H9 (cell line): ENCODE measurements at places on chromosomes 3 and 15. TPM values are rescaled to one million over a fixed set of nuclear protein-coding genes. Genes with fewer than 3 reads are reported as not detected.

GRCh38 chr3:67312155-67312554 lies 314.0 kb downstream of the KBTBD8 start:
- no peak for DNase-seq

- DNase-seq: no peak
Measured at GRCh38 chr3:21839592-21839991, 88.6 kb upstream of the ZNF385D start.

GRCh38 chr3:31255007-31255581 lies 277.6 kb upstream of the STT3B start:
- no peak for DNase-seq

GRCh38 chr3:104676241-104676640 lies 690.5 kb upstream of the ALCAM start:
- DNase-seq: no peak

Gene TRPM1
- total RNA-seq: not detected in 2 replicates

Gene TIGIT
- total RNA-seq: not detected in 2 replicates
